ENCODE measurements at places on chromosomes 6 and 20. TPM values are rescaled to one million over a fixed set of nuclear protein-coding genes. Genes with fewer than 3 reads are reported as not detected.

GRCh38 chr20:1930165-1930564, 35.0 kb downstream of the SIRPA start:
- DNase-seq = no peak

DNA sequence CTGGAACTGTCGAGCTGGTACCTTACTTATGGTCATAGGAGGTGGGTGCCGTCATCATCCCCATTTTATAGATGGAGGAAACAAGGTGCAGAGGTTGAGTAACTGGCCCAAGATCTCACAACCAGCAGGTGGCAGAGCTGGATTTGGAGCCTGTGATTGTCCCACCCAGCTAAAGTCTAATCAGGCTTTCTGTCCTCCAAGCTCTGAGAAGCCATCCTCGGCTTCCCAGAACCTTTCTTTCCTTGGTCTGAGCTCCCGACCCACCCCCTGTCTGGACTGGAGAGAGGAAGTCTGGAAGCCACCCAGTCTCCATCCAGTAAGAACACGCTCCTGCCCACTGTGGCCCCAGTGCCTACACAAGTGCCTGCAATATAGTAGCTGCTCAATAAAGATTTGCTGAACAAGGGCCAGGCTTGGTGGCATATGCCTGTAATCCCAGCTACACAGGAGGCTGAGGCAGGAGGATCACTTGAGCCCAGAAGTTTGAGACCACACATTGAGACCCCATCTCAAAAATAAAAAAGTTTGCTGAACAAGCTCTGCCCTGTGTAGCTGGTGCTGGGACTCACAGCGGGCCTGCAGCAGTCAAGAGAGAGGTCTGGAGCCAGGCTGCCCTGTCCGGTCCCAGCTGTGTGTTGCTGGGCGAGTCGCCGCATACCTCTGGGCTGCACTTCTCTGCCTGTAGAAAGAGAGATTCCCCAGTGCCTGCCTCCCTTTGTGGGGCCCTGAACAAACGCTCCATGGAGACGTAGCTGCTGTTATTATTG, 32.5 kb upstream of the DLGAP4 start:
- no peak for DNase-seq

DNA sequence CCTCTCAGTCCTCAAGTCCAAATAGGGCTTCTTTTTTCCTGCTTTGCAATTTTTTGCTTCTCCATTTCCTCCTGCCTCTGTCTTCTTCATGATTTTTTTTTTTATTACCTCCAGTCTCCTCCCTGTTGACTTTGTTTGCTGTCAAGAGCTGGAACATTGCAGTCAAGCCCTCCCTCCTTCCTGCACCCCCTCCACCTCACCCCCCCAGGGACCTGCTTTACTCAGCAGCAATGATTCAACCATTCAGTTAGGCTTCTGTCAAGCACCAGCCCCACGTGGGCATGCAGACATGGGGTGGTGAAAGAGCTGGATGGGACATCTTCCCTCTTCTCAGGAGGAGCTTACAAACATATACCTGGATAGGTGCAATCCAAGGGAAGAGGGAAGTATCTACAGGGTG, 142.4 kb downstream of the LRFN2 start:
- DNase-seq = no peak

GRCh38 chr6:53049415-53049814, 15.8 kb upstream of the FBXO9 start:
- no peak for DNase-seq

- DNase-seq = no peak
Measured at GRCh38 chr20:40433341-40433861, 255.6 kb downstream of the MAFB start.

DNA sequence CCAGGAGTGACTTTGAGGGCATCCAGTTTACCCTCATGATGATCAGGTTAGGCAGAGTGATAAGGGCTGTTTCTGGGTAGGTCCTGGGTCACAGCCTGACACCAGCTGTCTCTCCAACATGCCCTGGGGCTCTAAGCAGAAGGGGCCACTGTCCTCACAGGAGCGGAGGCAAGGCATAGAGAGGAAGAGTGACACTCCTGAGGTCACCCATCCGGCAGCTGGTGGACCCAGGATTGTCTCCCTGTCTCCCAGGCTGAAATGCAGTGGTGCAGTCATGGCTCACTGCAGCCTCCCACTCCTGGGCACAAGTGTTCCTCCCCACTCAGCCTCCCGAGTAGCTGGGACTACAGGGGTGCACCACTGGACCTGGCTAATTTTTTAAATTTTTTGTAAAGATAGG, 12.0 kb downstream of the DLGAP4 start:
- DNase-seq = no peak

- no peak for DNase-seq
Measured at GRCh38 chr6:39217177-39217864, 12.0 kb downstream of the KCNK5 start.

GRCh38 chr6:43170417-43170930, 595 bp upstream of the SRF start:
- DNase-seq = peak; percentile 83

DNA sequence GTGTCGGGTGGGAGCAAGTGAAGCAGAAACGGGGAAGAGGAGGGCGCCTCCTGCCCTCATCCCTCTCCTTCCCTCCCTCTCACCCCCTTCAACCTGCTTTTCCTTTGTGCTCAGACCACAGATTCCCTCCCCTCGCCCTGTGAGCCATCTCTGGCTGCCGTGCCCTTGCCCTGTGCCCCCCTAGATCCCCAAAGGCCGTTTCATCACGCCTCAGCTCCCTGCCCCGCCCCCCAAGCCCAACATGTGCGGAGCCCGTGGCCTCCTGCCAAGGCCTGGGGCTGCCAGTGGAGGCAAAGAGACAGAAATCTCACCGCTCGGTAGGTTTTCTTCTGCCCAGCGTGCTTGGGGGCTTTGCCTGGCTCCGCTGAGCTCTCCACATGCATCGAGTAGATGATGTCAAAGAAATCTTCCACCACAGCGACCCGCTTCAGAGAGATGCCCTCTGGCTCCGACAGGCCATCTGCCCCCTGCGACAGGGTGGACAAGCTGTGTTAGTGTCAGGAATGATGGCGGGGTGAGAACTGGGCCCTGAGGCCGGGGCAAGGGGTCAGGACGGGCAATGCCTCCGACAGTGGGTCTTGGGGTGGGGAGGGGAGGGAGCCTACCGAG, 57.6 kb downstream of the NOL4L start:
- DNase-seq = peak; percentile 37

Gene CTCFL
- total RNA-seq = not detected

Gene LY6G6F
- total RNA-seq = not detected

Gene SYNE1
- 93.4 TPM for total RNA-seq

Gene KHDRBS2
- not detected for total RNA-seq

Gene ABHD16B
- total RNA-seq = not detected
